ENCODE measurements at places on chromosomes 11 and 22.

DNA sequence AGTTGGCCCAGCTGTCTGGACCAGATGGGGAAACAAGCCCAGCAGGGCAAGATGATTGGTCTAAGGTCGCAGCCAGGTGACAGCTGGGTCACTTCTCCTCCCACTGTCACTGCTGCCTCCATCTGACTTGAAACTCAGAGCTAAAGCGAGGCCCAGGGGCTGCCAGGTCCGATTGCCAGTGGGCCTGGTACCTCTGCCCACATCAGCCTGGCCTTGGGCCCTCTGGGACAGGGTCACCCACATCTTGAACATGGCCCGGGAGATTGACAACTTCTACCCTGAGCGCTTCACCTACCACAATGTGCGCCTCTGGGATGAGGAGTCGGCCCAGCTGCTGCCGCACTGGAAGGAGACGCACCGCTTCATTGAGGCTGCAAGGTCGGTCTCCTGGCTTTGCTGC, 5.8 kb downstream of the SSH3 start:
- no peak for DNase-seq

DNA sequence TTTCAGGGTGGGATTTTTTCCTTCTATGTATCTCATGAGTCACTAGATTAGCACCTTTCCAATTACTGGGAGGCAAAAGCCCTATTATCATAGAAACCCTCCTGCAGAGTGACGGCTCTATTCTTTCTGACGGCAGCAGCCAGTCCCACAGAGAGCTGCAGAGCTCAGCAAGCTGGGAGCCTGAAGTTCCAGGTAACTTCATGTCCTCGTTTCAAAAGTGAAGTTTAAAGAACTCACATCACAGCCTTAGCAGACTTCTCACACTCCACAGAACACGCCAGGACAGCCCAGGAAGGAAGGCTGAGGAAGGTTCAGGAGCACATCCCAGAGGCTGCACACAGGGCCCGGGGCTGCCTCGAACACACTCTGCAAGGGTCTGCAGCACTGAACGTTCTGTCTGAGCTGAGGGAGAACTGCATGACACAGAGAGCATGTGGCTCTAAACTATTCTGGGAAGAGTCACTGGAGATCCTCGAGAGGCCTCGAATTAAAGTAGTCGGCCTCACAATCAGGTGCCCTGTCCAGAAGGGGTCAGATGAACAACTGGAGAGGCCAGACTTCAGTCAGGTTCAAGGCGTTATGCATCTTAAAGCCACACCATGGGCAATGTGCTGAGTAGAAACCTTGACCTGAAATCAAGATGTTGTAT, 104.2 kb upstream of the DRD2 start:
- DNase-seq, result no peak

DNA sequence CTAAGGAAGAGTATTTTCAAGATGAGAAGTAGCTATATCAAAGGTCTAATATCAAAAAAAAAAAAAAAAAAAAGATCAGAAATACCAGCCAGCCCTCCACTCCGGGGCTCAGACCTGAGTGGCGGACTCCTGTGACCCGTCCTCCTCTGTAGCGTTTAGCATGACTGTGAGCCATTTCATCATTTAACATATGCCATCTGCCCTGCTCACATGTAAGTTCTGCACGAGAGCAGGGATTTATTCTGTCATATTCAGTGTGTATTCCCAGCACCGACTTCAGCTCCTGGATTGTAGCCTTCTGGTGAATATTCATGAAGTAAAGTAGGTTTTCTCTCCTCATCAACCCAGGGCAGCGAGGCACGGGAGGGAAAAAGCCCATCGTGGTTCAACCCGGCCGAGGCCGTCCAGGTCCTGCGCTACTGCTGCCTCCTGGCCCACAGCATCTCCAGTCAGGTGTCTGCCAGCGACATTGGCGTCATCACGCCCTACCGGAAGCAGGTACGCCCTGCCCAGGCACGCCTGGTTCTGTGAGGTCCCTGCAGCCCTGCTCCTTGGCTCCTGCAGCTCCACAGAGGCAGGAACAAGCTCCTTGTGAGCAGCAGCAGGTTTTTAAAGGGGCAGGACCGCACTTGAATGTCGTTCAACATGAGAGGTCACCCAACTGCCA, 12.7 kb upstream of the PANX2 start:
- no peak for DNase-seq

- DNase-seq, result no peak
Measured at GRCh38 chr11:66919923-66920322, 38.3 kb downstream of the PC start.

- no peak for DNase-seq
Measured at GRCh38 chr11:75268626-75269366, 28.2 kb downstream of the TPBGL start.

DNA sequence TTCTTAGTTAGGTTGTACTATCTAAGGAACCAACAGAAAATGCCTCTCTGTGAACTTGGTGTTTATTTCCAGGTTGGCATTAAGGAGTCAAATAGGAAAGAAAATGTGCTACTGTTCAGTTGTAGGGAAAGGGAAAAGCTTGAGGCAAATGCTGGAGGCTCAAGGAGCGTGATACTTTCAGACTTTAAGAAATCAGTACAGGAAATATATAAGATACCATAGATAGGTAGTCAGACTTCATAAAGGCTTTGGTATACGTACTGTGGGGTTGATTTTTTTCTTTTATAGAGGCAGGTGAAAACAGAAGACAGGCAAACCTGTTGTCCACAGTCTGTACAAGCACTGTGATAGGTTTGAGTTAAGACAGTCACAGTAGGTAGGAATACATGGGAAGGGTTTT, 30.8 kb downstream of the EP300 start:
- DNase-seq, result no peak

DNA sequence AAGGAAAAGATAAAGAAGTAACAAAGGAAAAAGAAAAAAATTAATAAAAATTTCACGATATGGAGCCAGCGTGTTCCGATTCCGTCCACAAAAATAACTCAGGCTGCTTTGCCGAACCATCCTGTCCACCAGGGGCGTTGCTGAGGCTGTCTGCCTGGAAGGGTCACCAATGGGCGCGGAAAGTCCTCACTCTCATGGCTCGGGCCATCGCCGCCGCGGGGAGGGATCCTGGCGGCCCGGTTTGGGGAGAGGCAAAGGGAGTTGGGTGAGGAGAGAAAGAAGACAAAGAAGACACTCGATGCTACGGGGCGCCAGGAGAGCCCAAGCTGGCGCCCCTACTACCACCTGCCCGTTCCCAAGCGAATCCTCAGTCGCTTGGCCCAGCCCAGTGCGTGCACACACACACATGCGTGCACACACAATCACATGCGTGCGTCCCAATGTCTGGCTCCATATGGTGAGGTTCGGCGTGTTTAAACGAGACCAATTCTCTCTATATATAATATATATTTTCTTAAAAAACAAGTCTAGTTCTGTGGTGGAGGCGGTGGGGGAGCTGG, 5.6 kb upstream of the PYGM start:
- no peak for DNase-seq

DNA sequence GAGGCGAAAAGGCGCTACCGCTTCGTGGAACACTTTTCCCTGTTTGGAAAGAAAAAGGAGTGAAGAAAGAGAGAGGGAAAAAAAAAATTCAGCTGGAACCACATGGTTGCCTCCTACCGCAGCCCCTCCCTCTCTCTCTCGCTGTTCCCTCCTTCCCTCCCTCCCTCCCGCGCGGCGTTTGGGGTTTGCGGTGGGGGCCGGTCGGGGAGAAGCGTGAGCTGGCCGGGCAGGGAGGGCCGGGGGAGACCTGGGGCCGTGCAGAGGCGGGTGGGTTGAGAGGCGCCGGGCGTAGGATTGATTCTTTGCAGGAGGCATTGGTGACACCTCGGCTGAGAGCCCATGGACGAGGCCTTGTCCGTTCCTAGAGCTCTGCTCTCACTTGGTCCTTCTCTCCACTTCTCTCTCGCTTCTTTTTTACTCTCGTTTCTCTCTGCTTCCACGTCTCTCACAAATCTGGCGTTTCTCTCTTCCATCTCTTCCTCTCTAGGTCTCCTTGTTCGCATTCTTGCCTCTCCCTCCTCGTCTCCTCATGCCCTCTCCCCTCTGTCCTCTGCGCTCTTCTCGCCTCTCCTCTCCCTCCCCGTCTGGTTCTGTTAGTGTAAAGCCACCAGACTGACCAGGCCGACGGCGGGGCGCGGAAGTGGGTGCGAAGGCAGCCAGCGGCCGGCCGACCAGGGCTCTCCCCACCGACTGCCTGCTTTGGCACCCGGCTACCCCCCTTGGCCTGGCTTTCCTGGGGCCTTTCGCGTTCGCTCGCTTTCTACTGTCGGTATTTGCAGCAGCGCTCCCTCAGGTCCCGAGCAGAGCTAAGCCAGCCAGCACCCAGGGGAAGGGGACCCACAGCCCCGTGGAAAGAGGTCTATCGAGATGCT, at the start of gene CLMP:
TSS of gene CLMP (minus strand) at position 61 of the 872 bp plus-strand sequence. CDS start 308 bp downstream, outside the sequence.
- no peak for DNase-seq

GRCh38 chr22:24117942-24118341, 63.3 kb upstream of the SUSD2 start:
- no peak for DNase-seq

GRCh38 chr11:32032478-32032877, 58.4 kb upstream of the RCN1 start:
- DNase-seq, result no peak

DNA sequence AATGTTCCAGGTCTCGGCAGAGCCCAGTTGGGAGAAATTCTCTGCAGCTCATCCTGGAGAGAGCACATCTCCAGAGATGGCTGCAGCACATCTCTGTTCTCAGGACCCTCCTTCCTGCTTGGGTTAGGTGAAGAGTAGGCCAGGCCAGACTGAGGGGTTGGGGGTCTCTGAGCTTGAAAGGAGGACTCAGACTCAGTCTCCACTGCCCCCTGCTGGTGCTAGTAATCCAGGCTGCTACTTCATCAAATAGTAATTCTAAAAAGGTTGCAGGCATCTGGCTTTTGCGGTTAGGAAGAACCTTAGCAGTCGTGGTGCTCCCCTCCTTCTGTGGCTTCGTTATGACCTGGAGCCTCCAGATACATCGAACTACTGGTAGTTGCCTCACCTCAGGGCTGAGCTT, 9.7 kb downstream of the TUB start:
- no peak for DNase-seq

DNA sequence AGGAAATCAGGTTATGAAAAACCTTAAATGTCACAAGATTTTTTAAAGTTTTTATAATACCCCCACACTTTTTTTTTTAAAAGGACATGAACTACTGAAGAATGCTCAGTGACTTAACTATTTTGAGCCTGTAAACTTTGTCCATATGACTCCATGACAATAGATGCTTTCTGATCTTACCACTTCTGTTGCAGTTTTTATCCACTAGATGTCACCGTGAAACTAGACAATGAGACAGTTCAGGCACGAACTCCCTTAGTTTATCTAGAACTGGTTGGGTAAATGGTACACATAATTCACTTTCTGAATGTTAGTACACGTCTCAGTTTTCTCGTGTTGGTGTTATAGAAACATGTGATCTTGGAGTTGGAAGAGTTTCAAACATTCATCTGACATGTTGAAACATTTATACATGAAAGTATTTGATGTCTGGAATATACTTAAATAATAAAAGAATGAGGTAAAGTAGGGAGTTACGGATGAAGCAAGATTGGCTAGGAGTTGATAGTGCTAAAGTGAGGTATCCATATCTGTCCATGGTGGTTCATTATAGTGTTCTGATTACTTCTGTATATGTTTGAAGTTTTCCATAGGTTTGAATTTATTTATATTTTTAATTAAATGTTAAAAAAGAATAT, 8.1 kb downstream of the CCDC15 start:
- DNase-seq, result peak; percentile 18

DNA sequence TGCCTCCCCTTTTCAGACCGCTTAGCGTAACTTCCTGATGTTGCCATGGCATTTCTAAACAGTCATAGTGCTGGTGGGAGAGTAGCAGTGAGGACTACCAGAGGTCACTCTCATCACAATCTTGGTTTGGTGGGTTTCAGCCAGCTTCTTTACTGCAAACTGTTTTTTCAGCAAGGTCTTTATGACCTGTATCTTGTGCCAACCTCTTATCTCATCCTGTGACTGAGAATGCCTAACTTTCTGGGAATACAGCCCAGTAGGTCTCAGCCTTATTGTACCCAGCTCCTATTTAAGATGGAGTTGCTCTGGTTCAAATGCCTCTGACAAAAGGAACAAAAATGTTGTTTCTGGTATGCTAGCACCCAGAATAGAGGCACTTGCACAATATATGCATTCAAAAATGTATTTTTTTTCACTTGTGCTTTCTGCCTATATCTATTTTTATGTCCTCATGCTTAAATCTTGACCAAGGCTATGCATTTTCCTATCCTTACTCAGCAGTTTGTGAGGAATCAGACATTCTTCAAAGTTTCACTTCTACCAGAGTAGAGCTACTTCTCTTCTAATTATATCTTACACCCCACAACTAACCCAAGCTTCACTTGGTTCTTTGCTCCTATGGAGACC, 16.1 kb upstream of the OR51M1 start:
- DNase-seq, result no peak

GRCh38 chr11:2178906-2179494, 7.4 kb upstream of the TH start:
- DNase-seq, result no peak

DNA sequence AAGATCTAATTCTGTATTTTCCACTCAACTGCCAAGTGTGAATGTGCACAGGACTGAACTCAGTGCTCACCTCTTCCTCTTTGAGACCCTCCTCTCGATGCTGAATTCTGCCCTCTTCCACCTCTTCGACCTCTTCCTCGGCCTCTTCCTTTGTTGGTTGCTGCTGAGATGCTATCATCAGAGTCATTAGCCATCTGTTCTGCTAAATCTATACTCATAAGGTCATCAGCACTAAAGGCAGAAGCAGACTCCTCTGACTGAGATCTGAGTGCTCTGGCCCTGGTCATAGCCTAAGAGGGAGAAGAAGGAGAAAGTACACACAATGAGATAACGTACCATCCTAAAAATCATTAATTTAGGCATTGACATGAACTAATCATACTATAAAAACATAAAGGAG, 45.9 kb upstream of the GPR83 start:
- DNase-seq, result no peak

- no peak for DNase-seq
Measured at GRCh38 chr22:35783943-35784614, 66.4 kb downstream of the APOL5 start.

- DNase-seq, result no peak
Measured at GRCh38 chr11:66130978-66131377, 60.9 kb downstream of the PACS1 start.

- no peak for DNase-seq
Measured at GRCh38 chr11:132062541-132062940, 692.1 kb downstream of the NTM start.

- no peak for DNase-seq
Measured at GRCh38 chr11:19077965-19078364, 17.4 kb upstream of the MRGPRX2 start.
